ENCODE measurements at places on chromosomes 5 and 9.

DNA sequence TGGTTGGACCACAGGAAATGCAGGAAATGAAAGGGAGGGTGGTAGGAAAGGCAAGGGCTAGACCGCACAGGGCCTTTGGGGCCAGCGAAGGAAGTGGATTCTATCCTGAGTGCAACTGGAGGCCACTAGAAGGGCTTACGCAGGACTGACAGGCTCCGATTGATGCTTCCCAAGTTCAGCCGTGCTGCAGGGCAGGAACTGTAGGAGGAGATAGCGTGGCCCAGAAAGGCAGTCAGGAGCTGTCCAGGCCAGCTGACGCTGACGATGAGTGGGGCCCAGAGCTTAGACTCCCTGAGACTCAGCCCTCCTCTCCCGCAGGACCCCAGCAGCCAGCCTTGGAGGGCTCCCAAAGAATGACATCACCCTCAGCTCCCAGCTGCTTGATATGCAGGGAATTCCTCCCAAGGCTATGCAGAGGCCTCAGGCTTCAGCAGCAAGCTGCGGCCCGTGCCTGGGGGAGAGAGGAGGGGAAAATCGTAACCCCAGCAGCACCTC lies 48.8 kb downstream of the KCNIP1 start:
- DNase-seq = peak; percentile 92

DNA sequence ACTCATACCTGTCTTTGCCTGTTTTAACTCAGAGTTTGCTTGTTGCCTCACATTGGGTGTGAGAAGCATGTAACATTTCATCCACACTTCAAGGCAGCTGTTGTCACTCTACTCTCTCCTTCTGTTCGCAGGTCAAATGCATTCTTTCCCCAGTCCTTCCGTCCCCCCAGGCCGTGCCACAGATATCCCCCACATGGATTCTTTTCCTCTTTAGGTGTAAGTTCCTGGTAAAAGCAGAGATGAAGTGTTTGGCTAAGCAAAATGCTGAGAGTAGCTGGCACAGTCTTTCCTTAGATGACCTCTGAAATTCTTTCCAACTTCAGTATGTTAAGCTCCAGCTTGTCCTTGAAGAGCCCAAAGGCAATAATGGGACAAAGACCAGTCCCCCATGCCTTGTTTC lies 328.2 kb downstream of the SLIT3 start:
- DNase-seq = no peak

- DNase-seq = peak; percentile 40
Measured at GRCh38 chr5:177098470-177099141, 11.9 kb downstream of the FGFR4 start.

GRCh38 chr9:84002344-84002743 lies 21.7 kb downstream of the RMI1 start:
- peak; percentile 53 for DNase-seq

- no peak for DNase-seq
Measured at GRCh38 chr5:161372682-161373344, 173.7 kb downstream of the GABRB2 start.

- no peak for DNase-seq
Measured at GRCh38 chr5:131495536-131496399, 139.3 kb downstream of the RAPGEF6 start.
